ENCODE measurements at places on chromosomes 7 and 10.

- DNase-seq, result no peak
These were observed 620.4 kb downstream of the GALNT17 start for GRCh38 chr7:71752171-71752935.

DNA sequence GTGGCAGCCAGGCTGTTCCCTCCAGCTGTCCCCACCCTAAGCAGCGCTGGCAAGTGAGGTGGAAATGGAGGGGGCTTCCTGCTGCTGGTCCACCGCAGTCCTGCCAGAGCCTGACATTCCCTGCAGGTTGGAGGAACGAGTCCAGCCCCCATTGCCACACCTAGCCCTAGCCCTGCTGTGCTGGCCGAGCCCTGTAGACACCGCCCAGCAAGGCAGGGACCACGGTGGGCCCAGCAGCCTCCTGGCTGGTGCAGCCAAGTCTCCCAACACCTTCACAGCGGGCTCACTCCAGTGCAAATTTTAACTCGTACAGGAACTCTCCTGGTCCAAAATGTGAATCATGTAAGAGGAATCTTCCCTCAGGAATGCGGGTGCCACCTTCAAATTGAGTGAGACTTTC, 116.3 kb downstream of the PAXIP1 start:
- DNase-seq, result no peak

DNA sequence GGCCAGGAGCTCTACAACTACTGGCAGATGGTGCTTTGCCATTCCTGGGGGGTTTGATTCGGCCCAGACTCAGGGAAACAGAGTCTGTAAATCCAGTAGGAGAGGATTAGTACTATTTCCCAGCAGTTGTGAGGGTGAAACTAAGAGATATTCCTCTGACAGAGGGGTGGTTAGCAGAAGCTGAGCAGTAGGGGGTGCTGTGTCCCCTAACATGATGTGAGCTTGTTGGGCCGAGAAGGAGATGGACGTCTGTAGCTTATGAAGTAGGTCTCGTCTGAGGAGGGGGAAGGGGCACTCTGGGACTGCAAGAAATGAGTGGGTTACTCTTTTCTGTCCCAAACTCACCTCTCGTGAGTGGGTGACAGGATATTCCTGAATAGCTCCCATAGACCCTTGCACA, 179.2 kb upstream of the MBL2 start:
- DNase-seq, result no peak

DNA sequence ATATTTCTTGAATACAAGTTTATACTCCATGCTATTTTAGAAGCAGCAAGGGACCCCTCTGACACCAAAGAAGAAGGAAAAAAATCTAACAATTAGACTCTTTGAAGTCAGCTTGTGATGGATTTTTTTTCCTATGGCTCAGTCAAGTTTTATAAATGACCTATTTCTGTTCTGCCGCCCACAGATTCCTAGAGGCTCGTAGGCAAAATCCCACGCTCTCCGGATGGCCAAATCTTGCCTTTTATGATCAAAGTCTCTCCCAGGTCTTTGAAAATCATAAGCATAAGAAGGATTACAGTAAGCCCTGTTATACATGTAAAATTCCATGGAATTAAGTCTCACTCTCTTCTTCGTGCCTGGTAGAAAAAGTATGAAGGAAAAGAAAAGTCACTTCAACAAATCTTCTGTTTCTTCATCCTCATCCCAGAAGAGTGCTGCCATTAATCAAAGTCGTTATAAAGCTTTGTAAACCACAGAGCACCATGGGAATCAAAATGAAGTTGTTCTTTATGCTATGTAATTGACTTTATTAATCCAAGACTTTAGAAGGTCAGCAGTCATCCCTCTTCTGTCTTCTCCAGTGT, 33.1 kb downstream of the ASB13 start:
- no peak for DNase-seq

DNA sequence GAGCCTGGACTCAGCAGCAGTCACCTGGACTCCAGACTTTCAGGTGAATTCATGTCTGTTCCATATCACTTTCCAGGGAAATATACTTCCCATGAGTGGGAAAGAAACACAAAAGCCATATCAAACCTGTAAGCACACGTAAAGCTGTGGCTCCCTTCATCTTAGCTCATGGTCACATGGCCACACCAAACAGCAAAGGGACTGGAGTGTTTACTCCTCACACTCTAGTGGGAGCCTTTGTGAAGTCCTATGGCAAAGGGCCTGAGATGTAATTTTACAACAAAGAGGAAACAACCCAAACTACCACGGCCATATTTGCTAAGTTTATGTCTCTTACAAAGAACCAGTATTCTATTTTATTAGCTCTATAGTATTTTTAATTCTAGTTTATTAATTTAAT, 16.3 kb downstream of the SFTPA1 start:
- DNase-seq, result no peak

DNA sequence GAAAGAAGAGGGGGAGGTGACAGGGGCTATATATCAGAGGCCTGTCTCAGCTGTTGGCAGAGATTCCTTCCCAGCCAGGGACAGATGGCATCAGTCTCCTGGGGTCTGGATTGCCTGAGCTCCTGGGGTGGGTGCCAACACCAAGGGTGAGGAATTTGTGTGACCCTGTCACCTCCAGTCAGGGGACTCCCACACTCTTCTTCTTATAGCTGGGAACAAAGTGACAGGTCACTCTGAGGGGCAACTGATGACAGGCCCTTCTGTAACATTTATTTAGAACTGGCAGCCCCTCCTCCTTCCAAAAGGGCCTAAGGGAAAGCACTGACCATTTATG, 53.7 kb upstream of the DUSP5 start:
- DNase-seq, result no peak

GRCh38 chr7:77239471-77239870, 39.9 kb upstream of the FGL2 start:
- DNase-seq, result no peak

- DNase-seq, result peak; percentile 73
These were observed 1.4 kb upstream of the TSPAN15 start for GRCh38 chr10:69449841-69450240.

- DNase-seq, result no peak
These were observed 25.5 kb downstream of the CFAP70 start for GRCh38 chr10:73333202-73333601.

- DNase-seq, result no peak
These were observed at the start of gene MUC3A for GRCh38 chr7:100949227-100949932. TSS of gene MUC3A (plus strand) at chr7:100949534. CDS start at chr7:100949625, 91 bp downstream.

DNA sequence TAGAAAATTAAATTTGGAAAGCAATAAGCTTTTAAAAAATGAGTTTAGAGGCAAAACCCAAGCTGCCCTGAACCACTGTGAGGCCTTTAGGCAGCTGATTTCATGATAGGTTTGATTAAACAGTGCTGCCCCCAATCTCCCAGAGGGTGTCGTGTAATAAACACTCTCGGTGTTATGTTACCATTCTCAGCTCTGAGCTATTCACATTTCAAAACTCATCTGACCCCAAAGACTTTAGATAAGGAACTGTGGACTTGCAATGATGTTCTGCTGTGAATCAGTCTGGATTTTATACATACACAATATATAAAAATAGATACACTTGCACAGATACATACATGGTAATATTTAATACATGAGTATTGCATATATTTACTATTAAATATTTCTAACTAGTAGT, 120.4 kb downstream of the MALRD1 start:
- no peak for DNase-seq
